ENCODE measurements at places on chromosomes 13 and 19.
A peak's percentile ranks its signal among the peaks of the same experiment; 100 is the strongest.

DNA sequence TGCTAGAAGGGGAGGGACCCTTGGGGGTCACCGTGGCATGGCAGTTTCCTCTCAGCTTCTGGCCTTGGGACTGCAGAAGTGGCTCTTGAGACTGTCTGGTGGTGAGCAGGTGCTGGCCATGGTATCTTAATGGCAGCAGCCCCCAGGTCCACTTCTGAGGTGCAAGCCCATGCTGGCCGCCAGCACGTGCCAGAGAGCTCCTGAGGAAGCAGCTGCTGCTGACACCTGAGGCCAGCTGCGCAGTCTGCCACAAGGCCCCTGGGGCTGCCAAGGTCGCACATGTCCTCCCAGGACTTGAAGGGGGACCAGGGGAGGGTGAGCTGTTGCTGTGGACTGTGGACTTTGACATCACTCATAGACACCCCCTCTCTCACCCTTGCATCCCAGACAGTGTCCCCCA, 48.0 kb downstream of the NFIX start:
- no peak for DNase-seq

DNA sequence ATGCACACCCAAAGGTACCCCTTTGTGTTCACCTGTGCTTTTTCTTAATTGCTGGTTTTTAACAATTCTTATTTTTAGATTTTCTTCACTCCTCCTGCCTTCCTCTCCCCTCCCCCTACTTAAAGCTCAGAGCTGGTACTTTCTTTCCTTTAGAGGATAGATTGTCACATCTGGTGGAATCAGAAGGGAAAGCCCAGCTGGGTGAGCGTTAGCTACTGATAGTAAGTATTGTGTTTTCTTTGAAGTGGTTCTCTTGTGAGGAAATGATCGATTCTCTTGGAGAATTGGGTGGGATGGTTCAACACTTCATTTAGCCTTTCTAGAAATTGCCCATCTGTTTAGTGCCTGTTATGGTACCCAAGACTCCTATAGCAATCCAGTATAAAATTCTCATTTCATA, 84.8 kb downstream of the FLT1 start:
- no peak for DNase-seq

DNA sequence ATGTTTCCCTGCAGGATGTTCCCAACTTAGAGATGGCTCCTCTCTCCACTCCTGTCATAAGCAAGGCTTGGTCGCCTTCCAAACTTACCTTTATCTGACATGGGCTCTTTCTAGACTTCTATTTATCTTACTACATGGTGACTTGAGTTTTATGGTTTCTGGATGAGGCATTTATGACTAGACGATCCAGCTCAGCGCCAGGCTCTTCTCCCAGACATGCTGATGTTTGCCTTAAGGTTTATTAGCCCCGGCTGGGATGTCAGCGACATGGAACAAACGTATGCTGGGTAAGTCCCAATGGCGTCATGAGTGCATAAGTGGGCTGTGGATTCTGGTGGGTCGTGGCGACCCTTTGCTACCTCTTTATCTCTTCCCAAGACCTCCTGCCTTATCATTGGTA, 39.8 kb upstream of the SLC15A1 start:
- DNase-seq: no peak

DNA sequence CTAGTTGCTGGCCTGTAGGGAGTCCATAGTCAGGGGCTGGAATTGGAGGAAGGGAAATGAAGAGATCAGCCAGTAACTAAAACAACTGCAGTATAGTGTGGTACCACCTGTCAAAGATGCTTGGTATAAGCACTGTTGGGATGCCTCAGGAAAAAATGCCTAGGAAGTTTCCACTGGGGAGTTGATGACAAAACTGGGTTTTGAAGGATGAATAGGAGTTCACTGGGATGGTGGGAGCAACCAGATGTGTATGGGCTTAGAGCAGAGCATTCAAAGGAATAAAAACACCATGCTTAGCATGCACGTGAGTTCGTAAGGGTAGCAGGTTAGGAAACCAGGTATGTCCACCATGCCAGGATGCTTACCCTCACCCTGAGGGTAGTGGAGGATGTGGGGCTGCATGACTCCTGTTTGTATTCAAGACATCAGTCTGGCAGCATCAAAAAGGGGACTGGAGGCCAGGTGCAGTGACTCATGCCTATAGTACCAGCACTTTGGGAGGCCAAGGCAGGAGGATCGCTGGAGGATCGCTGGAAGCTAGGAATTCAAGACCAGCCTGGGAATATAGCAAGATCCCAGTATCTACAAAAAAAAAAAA, 7.1 kb downstream of the CATSPERD start:
- no peak for DNase-seq

DNA sequence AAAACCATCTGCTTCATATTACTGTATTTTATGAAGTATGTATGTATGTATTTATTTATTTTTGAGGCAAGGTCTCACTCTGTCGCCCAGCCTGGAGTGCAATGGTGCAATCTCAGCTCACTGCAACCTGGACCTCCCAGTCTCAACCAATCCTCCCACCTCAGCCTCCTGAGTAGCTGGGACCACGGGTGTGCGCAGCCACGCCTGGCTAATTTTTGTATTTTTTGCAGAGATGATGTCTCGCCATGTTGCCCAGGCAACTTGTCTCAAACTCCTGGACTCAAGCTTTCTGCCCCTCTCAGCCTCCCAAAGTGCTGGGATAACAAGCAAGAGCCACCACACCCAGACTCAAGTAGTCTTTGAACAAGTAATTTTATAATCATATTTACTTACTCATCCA, 5.5 kb downstream of the KATNAL1 start:
- no peak for DNase-seq

DNA sequence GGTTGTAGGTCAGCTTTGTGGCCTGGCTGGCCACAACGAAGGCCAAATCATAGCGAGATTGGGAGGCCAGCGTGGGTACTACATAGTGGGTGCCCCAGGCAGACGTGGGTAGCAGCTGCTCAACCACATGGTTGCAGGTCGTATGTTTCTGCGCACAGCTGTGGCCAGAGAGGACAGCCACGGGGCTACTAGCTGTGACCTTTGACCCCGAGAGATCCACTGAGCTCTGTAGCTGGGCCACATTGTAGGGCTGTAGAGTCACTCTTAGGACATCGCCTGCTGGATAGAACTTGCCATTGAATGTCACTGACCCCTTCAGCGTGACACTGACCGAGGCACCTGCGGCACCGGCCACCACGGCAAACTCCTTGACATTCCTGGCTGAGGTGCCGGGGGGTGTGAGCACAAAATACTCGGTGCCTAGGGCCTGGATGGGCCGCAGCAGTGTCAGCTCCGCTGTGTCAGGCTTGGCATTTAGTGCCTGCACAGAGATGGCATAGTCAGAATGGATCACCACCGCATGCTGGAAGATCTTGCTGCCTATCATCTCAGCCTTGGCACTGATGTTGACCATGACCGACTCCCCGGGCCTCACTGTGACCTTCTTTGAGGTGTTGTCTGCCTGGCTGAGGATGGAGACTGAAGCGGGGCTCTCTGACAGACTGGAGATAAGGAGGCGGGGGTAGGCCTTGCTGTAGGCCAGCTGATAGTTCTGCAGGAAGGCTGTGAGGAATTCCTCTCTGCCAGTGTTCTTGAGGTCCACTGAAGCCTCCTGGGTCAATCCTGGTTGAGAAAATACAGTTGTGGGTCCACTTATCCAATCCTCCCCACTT, 6.7 kb downstream of the FCGBP start:
- DNase-seq: peak; percentile 52

GRCh38 chr13:112894673-112895481, 74.1 kb upstream of the MCF2L start:
- DNase-seq: no peak

DNA sequence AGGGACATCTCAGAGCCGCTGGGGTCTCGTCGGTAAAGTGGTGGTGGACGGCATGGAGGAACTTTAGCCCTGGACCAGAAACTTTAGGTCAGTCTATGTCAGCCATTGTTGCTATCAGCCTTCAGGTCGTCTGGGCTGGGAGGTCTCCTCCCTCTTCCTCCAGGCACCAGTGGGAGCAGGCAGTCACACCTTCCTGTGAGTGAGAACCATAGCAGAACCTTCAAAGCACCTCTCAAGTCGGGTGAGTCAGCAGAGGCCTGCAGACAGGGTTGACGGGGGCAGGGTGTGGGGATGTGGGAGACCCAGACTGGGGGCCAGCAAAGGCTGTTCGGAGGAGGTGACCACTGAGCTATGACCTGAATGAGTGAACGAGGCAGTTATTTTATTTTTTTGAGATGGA, 15.4 kb upstream of the SBNO2 start:
- DNase-seq: no peak

GRCh38 chr19:4744451-4745174, 21.0 kb upstream of the DPP9 start:
- no peak for DNase-seq

- DNase-seq: no peak
These were observed 5.0 kb downstream of the PRSS57 start for GRCh38 chr19:690203-690602.

DNA sequence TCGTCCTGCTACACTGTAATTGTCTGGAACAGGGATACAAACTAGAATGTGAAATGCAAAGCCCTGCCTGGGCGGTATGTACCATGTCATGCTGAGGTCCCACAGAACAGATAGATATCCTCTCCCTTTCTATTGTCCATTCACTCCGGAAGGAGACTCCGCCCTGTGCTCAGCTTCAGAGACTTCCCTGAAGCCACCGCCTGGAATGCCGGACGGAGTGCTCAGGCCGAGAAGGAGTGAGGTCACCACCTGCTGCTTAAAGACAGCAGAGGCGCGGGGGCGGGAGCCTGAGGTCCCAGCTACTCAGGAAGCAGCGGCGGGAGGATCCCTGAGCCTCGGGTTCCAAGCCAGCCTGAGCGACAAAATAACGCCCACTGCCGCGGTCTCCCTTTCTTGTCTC, 890 bp upstream of the ZNF611 start:
- DNase-seq: peak; percentile 67

- DNase-seq: no peak
These were observed 607.6 kb downstream of the SLITRK1 start for GRCh38 chr13:83274679-83275078.

DNA sequence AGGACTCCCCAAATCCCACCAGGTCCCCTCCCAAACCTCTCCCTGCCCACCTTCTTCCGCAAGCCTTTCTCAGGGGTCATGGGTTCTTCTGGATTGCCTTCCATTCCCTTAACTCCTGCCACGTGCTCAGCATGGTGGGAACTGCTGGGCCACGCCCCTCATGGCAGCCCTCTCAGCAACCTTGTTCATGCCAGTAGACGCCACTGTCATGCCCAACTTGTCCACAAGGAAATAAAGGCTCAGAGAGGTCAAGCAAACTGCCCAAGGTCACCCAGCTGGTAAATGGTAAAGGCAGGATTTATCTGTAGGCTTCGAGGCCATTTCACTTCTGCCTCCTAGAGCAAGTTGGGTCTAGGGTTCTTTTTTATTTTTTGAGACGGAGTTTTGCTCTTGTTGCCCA, 10.9 kb downstream of the PRAM1 start:
- no peak for DNase-seq

DNA sequence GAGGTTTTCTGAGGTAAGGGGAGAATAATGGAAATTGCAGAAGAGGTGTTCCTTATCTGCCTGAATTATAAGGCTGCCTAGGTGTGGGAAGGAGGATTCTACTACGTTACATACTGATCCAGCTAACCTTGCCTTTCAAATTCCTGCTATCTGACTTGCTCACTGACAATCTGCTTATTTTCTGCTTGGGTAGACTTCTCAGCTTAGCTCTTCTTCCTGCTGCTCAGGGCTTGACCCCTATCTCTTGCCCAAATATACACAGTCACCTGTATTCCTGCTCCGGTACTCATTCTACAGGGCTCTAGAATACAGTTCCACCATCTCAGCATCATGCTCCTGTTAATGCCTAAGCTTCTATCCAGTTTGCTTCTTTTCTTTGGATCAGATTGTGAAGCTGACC, 1607.6 kb downstream of the OLFM4 start:
- no peak for DNase-seq

DNA sequence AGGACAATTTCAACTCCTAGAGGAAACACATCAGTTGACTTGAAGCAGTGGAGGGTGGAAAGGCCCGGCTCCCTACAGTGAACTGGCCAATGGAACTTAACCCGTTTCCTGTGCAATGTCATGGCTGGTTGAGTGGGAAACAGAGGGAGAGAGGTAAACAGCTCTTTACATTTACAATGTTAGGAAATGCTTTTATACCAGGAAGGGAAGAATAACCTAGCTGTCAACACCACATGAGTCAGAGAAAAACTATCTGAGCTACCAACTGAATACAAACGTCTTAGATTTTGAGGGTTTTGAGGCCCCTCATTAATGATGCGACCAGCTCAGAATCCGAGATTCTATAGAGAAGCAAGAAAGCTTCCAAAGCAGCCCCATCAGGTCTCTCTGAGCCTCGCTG, 36.7 kb downstream of the CARD8 start:
- no peak for DNase-seq

GRCh38 chr19:33702606-33703437, 81.1 kb downstream of the CHST8 start:
- peak; percentile 39 for DNase-seq

- DNase-seq: no peak
These were observed 152.5 kb downstream of the FGF9 start for GRCh38 chr13:21823416-21823815.

- DNase-seq: no peak
These were observed 93.6 kb downstream of the KL start for GRCh38 chr13:33109801-33110200.

GRCh38 chr13:42959615-42960014, 32.4 kb downstream of the EPSTI1 start:
- no peak for DNase-seq

- DNase-seq: no peak
These were observed 26.7 kb downstream of the ADPRHL1 start for GRCh38 chr13:113426591-113426986.

DNA sequence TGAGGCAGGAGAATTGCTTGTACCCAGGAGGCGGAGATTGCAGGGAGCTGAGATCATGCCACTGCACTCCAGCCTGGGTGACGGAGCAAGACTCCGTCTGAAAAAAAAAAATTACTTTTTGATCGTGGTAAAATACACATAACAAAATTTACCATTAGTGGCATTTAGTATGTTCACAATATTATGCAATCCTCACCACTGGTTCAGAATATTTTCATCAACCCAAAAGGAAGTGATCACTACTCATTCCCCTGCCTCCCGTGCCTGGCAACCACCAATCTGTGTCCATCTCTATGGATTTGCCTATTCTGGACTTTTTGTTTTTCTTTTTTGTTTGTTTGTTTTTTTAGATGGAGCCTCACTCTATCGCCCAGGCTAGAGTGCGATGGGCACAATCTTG, 1.2 kb upstream of the PALM3 start:
- DNase-seq: no peak

GRCh38 chr19:18932216-18932841, 8.7 kb downstream of the HOMER3 start:
- DNase-seq: peak; percentile 88

GRCh38 chr19:39416152-39417120, 4.0 kb downstream of the PLEKHG2 start:
- no peak for DNase-seq

DNA sequence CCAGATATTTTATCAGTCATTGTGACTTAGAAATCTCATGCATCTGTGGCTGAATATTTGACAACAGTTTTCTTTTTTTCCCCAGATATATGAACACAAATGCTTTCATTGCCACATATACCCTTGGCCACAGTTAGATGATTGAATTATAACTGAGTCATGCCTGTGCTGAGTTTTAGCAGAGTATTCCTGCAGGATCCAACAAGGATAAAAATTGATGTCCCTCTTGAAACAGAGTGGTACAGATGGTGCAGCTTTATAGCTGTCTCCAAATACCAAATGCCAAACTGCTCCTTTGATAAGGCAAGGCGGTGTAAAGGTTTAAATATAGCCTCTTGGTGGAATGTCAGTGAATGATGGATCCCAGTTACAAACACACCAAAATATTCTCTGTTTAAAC, 428.5 kb downstream of the GPC6 start:
- DNase-seq: no peak

- DNase-seq: no peak
These were observed 40.7 kb upstream of the TNFSF11 start for GRCh38 chr13:42533336-42533591.
